ENCODE measurements at places on chromosomes 5 and 9.

GRCh38 chr5:37769108-37769507 is 70.7 kb downstream of the GDNF start:
- no peak for DNase-seq

DNA sequence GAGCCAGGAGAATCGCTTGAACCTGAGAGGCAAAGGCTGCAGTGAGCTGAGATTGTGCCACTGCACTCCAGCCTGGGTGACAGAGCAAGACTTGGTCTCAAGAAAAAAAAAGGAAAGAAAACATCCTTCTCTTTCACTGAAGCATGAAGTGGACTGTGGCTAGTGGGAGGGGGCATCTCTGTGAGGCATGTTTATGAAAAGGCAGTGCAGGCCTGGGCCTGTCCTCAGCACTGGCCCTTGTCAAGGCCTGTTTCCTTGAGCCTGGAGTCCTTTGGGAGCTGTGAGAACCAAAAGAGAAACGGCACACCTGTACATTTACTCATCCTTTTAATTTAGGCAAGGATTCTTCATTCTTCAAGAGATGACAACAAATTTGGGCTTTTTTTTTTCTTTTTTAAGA is 18.3 kb upstream of the FUBP3 start:
- DNase-seq: no peak

DNA sequence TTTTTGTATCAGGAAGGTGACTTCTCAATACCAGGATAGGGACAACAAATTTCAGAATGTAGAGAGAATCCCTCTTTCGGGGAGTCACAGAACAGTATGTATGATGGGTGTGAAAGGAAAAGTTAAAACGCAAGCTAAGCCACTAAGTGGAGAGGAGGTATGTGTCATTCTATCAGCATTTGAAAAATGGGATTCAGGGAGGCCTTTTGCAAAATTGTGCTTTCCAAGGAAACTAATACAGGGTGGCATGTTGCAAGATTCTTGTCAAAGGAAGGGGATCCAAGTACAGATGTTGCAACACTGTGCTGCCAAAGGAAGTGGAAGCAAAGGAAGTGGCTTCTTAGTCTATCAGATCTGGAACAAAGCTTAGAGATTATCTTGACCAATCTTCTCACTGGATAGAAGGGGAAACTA is 12.6 kb upstream of the TNIP1 start:
- DNase-seq: no peak

- no peak for DNase-seq
Measured at GRCh38 chr9:14209399-14210345, 104.3 kb downstream of the NFIB start.

DNA sequence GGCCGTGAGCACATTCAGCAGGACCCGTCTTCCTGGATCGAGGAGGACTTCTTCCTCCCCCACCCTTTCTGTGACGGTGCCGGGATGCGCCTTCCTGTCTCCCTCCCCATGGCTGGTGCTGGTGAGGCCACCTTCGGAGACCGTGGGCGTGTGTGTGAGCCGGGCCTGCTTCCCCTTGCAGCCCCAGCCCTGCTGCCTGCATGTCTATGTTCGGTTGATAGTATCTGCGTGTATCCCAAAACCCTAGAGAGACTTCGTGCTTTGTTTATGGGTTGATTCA is 12.8 kb downstream of the CEP72 start:
- no peak for DNase-seq

DNA sequence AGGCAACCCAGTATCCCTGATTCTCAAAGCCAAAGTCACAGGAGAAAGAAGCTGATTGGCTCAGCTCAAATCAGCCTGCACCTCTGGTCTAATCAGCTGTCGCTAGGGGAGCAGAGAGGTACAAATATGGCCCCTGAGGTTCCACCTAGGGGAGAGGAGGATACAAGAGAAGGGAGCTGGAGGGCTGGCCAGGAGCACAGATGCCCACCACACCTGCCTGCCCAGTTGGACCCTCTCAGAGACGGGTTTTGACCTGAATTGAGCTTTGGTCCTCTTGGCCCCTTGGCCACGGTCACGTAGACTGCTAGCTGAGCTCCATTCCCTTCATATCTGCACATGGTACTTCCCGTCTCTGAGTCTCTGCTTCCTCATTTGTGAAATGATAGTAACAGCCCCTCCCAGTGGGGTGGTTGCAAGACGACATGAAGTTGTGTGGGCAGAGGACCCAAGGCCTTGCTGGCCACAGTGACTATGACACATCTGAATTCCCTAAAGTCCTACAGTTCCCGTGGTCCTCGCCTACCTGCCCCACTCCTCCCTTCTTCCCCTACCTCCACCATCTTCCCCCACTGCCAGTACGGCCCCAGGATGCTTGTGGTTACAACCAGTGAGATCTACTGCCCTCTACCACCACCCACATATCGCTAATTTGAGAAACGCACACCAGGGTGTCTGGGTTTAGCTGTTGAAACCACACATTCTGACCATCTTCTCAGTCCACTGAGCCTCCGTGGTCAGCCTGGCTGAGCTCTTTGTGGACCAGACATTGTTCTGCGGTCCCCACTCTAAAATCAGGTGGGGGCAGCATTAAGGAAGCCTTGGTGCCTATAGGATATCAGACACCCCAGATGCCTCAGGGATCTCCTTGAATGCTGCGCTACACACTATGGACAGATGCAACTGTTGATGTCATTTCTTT is 60.3 kb upstream of the NEK6 start:
- no peak for DNase-seq

GRCh38 chr5:127400946-127401670 is 110.5 kb downstream of the MEGF10 start:
- no peak for DNase-seq
